Activated CD8-positive, alpha-beta memory T cell treated with anti-CD3 and anti-CD28 coated beads, Interleukin-2, amount 10 ng/mL, durations not matched to agents 7 days and 5 days (primary cell): ENCODE measurements at places on chromosomes 1 and 21. TPM values are rescaled to one million over a fixed set of nuclear protein-coding genes. Genes with fewer than 3 reads are reported as not detected.

RNU5D-1 gene
- total RNA-seq = not detected

DNA sequence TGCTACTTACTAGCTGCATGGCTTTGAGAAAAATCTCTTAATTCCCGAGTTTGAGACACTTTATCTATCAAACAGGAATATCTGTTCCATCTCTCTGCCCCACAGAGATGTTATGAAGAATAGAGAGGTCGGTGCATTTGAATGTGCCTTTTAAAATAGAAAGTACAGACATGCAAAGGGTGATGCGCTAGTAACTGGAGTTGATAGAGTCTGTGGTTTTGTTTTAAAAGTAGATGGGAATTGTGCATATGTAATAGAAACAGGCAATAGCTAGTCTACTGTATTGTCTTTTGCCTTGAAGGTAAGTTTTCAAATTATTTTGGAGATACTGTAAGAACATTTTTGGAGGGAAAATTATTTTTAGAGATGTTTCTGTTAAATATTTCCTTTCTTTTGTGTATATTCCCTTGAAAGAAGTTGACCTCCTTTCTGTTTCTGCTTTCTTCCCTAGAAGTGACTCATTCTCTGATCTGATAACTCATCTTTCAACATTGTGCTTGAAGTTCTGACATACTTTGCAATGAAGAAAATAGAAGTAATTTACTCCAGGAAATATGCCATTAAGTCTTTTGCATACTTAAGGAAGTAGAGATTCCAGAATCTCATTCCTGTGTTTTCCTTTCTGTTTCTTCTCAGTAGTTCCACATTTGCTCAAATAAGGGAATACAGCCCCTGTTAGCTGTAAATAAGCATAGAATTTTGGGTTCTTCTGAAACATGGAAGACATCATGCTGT is 151.6 kb downstream of the SDCCAG8 start:
- no peak for DNase-seq

DNA sequence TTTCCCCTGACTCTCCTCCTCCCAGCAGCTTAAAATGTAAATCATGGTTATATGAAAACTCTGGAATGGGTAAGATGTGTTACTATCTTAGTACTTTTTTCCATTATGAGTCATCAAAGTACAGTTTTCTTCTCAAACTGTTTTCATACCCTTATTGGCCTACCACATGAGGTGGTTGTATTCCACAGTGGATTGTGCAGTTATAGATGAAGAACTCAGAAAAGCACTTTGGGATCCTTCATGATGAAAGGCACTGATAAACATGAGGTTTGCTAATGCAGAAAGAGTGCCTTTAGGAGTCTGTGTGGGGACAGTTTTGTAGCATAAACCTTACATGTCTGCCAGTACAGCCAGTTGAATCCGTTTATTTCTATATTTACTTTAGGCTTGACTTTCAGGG is 32.0 kb upstream of the MYOCOS start:
- no peak for DNase-seq

DNA sequence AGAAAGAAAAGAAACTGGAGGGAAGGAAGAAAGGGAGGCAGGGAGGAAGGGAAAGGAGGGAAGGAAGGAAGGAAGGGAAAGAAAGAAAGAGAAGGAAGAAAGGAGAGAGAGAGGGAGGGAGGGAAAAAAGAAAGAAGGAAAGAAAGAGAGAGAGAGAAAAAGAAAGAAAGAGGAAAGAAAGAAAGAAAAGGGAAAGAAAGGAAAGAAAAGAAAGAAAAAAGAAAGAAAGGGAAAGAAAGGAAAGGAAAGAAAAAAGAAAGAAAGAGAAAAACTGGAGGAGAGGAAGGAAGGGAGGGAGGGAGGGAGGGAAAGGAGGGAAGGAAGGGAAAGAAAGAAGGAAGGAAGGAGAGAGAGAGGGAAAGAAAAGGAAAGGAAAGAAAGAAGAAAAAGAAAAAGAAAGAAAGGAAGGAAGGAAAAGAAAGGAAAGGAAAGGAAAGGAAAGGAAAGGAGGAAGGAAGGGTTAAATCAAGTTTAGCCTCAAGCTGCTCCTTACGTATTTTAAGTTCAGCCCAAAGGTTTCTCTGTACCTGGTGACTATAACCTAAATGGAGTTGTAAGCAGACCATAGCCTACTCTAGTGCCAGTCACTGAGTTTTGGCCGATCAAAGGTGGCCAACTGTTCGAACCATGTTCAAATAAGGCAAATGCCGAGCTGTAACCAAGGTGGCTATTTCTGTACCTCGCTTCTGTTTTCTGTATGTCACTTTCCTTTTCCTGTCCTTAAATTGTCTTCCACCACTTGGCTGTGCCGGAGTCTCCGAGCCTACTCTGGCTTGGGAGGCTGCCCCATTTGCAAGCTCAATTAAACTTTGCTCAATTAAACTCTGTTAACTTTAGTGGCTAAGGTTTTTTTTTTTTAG is 37.8 kb upstream of the TMPRSS2 start:
- DNase-seq = no peak

FCN3 gene
- not detected for total RNA-seq

DNA sequence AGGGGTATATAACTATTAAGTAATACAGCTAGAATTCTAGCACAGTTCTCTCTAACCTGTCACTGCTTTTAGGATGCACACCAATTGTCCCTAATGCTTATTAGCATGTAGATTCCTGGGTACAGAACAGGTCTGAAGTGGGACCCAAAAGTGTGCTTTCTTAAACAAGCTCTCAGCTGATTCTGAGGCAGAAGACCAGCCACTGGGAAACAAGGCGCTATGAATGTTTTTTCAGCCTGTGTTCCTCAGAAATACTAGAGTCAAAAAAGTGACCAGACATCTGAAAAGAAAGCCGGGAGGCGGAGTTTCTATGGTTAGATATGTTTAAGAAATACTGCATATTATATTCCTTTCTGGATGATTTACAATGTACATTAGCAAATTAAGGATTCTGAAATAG is 1.8 kb downstream of the PEF1 start:
- DNase-seq = no peak

NBPF26 gene
- total RNA-seq = 41.0 TPM

CLDN8 gene
- not detected for total RNA-seq

DNA sequence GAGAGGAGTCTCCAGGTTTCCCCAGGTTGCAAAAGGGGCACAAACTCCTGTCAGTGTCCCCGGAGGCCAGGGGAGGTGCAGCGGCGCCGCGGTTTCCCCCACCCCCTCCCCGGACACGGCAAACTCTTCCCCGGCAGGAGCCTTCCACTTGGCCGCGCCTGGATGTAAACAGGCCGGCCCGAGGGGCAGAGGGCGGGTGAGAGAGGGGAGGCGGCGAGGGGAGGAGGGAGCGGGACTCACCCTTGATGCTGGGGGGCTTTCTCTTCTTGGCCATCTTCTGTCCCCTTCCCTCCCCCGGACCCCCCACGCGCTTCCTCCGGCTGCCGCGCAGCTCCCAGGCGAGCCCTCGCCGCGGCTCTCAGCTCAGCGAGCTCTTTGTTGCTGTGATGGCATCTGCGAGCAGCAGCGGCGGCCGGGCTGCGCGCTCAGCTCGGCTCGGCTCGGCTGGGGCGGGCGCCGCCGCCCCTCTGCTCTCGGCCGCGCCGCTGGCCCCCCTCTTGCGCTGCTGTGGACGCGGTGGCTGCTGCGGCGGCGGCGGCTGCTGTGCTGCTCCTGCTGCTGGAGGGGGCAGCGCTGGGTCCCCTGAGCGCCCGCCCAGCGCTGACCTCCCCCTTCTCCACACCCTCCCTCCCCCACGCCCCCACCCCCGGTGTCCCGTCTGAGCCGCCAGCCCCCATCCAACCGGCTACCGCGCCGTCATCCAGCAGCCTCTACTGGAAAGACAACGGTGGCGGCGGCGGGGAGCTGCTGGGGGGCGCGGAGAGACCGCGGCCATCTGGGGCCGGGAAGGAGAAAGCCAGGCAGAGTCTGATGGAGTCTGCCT is 4.9 kb upstream of the SLC44A5 start:
- DNase-seq = no peak

GRCh38 chr1:224273641-224274040 is 56.3 kb downstream of the NVL start:
- no peak for DNase-seq

SPSB1 gene
- total RNA-seq = 9.0 TPM

DNA sequence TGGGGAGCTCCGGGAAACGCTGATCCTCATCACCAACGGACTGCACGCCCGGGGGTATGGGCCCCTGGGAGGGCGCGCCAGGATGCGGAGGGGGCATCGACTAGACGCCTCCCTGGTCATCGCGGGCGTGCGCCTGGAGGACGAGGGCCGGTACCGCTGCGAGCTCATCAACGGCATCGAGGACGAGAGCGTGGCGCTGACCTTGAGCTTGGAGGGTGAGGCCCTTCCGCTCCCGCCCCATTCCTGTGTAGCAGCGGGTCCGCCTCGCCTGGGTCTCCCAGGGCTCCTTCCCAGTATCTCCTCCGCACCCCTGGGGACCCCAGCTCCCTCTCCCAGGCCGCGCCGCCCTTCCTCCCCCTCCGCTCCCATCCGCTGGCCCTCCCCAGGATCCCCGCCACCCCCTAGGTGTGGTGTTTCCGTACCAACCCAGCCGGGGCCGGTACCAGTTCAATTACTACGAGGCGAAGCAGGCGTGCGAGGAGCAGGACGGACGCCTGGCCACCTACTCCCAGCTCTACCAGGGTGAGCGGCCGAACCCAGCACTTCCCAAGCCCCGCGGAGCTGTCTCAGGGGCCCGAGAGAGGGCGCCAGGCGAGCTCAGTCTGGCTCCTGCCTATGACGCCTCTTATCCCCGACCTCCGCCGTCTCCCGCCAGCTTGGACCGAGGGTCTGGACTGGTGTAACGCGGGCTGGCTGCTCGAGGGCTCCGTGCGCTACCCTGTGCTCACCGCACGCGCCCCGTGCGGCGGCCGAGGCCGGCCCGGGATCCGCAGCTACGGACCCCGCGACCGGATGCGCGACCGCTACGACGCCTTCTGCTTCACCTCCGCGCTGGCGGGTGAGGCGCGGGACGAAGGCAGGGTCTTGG is 5.0 kb downstream of the HAPLN2 start:
- DNase-seq = peak; percentile 61

DNA sequence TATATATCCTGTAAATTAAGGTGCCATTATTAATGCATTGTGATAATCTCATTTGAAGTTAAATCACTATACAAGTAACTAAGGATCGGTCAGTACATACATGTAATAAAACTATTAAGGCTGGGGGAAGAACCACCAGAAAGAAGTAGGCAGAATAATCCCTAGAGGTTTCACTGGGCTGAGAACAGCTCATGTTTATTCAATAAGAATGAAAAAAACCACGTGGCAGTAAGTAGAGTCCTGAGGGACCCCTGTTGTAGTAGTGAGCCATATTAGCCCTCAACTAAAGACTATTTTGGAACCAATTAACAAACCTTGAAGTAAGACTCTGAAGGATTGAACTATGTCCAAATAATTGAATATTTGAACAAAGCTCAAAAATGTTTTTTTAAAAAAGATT is 46.9 kb upstream of the ADAM30 start:
- DNase-seq = no peak

RIT1 gene
- 24.7 TPM for total RNA-seq

GRCh38 chr1:107004421-107004820 is 52.1 kb upstream of the PRMT6 start:
- DNase-seq = no peak

DNA sequence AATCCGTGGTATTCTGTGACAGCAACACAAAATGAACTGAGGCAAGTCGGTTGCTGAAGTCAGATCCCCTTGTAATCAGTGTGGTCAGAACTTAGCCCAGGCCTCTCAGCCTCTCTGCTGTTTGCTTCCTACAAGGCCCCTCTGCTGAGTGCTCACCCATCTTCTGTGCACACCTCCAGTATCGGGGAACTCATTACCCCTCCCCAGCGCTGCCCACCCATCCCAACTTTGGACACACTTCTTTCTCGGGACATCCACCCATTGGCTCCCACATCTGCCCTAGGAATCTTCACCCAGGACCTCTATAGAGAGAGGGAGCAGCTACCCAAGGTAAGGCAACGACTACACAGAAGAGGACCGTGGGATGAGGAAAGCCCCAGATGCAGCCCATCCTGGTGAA is 217.5 kb downstream of the MATN1 start:
- DNase-seq = no peak

GRCh38 chr1:16014509-16015482 is 3.0 kb downstream of the HSPB7 start:
- no peak for DNase-seq

DNA sequence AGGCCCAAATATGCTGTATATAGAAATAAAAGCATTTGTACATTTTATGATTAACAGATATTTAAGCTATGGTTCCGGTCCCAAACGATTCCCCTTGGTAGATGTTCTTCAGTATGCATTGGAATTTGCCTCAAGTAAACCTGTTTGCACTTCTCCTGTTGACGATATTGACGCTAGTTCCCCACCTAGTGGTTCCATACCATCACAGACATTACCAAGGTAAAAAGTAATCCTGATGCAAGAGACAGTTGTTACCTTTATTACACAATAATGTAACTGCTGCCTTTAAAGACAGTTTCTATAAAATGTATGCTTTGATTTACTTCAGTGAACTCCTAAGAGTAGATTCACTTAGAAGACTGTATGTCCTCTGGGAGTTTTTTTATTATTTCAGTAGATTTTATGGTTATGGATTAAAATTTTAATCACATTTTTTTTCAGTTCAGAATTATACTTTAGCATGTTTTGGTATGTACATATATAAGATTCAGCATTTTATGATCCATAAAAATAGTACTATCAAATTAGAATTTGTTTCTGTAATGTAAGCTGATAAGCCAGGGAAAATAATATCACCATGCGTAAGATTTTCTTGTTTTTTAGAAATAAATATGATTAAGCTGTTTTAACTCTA is 96.5 kb downstream of the USP25 start:
- DNase-seq = peak; percentile 46

DNA sequence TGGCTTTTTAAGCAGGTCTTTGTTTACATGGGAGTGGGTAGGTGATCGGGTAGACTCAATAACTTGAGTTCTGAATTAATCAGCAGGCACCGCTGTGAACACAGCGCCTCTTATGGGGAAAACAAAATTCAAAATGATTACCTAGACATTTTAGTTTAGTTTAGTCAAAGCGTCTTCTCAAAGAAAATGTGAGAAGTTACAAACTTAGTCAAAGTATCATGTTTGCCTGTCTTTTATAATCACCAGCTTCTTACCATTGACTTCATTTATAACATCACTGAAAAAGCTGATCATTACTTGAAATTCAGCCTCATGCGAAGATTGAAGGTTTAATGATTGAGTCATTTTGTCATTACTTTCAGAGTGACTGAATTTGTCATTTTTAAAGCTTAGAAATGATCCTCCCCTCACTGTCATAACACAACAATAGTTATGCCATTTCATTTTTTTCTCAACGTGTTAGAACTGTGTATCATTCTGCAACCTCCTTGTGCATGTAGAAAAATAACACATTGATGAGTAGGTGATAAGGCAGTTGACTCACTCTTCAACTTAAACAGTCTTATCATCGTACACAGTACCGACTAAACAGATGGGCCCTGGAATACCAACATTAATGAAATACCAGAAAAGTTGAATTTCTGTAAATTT is 188.5 kb downstream of the NFIA start:
- DNase-seq = peak; percentile 45

OR2L13 gene
- total RNA-seq = not detected

DNA sequence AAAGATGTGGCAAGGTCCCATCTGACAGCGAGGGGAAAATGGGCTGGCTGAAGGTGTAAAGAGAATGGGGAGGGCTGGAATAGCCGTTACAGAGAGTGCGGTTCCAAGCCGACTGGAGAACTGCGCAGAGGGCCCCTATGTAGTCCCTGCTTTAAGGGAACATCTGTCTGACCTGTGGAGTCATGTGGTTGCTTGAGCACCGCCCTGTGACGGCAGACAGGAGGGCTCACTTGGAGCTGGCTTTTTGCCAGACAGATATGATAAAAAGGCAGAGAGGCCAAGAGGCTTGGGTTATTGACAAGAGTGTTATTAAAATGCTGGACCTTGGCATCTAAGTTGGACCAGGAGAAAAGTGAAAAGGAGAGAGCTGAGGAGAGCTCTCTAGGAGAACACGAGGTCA is 5.9 kb upstream of the PTPRF start:
- DNase-seq = no peak

ATXN7L2 gene
- 11.1 TPM for total RNA-seq

- DNase-seq = no peak
Observed at GRCh38 chr1:112694363-112694929, 12.5 kb downstream of the RHOC start.
